WTC11 (cell line): ENCODE measurements at places on chromosomes 6 and 20. TPM values are rescaled to one million over a fixed set of nuclear protein-coding genes. Genes with fewer than 3 reads are reported as not detected.

The ANGPT4 gene
- total RNA-seq = 0.20 to 0.32 TPM (median 0.25 TPM) in 3 replicates

The PNPLA1 gene
- not detected in 3 replicates for total RNA-seq

The GFRA4 gene
- total RNA-seq = not detected in 3 replicates

The CRISP3 gene
- not detected in 3 replicates for total RNA-seq

The COX4I2 gene
- total RNA-seq = 0.44 TPM in 1 of 3 replicates, not detected in the others

The EGFL8 gene
- total RNA-seq = 15.7 to 17.5 TPM (median 17.4 TPM) in 3 replicates

The APOBEC2 gene
- not detected in 3 replicates for total RNA-seq

GRCh38 chr20:56285496-56285895 is 37.0 kb downstream of the MC3R start:
- no peak for DNase-seq

DNA sequence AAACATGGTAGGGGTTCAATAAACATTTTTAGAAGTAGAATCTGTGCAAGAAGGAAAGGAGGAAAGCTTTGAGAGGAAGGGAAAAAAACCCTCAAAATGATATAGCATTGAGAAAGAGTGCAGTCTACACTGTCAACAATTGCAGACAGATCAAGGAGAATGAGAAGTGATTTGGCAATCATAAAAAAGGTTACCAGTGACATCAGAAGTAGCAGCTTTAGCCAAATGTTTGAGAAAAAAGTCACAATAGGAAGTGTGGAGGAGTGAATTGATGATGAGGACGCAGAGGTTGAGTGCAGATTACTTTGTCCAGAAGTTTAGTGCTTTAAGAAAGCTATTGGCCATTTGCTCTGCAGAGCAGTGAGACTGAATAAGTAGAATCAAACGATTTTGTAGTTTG is 155.0 kb downstream of the GJA1 start:
- no peak for DNase-seq

GRCh38 chr6:14638906-14639761 is 521.6 kb downstream of the CD83 start:
- no peak for DNase-seq

DNA sequence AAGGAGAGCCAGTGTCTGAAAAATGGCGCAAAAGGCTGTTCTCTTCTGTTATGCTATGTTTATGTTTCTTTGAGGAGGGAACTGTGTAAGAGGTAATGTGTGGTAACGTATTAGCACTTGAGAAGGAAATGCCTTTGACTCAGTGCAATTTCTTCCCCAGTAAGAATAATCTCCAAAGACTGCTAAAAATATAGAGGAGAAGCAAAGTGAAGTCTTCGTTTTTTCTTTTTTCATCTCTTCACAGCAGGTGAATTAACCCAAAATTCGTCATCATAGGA is 47.1 kb upstream of the IFNGR1 start:
- DNase-seq = no peak

- DNase-seq = no peak
Measured at GRCh38 chr6:163775313-163775712, 360.8 kb downstream of the QKI start.
